ENCODE measurements at places on chromosomes 4 and X.

DNA sequence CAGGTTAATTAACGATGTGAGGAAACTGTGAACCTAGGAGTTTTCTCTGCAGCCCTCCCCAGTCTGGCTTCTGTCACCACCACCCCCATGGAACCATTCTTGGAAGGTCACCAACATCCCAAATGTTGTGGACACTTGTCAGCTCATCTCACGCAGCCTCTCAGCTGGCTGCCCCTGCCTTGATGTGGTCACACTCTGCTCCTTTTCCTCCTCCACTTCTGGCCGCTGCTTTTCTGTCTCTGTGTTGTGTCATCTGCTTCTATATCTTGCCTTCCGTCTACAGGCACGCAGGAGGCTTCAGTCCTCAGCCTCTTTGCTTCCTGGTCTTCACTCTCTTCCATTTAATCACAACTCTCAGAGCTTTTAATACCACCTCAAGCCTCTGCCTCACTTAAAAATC lies 371.5 kb upstream of the SLIT2 start:
- DNase-seq, result no peak

DNA sequence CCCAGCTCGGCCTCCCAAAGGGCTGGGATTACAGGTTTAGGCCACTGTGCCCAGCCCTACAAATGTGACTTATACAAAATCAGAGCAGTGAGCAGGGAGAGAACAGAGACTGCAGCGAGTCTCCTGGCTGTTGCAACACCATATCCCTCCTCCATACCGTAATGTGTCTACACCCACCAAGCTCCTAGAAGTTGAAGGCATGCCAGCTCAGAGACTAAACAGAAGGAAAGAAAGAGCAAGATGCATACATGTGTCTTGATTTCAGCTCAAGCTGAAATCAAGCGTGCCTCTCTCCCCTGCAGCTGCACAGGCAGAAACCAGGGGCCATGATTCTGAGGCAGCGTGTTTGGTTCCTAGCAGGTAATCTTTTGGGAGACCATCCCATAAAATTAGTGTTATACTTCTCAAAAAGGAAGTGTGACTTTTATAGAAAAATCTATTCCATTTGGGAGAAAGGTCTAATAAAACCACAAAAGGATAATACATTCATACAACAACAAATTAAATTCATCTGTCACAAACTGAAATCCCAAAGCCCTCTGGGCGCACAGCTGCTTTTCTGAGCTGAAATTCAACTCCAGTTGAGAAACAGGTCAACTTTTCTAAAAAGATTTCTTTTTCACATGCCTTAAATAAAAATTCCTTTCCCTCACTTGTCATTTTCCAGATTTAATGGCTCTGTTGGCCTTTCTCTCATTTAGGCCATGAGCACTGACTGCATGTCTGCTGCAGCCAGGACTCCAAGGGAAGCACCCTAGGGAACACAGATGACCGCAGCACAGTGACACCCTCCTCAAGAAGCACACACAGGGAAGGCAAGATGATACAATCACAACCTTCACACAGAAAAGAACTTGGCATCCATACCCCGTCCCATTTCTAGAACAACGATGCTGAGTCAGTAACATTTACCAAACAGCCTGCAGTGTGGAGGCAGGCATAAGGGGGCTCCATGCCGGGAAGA lies 34.4 kb downstream of the AFAP1 start:
- DNase-seq, result no peak

DNA sequence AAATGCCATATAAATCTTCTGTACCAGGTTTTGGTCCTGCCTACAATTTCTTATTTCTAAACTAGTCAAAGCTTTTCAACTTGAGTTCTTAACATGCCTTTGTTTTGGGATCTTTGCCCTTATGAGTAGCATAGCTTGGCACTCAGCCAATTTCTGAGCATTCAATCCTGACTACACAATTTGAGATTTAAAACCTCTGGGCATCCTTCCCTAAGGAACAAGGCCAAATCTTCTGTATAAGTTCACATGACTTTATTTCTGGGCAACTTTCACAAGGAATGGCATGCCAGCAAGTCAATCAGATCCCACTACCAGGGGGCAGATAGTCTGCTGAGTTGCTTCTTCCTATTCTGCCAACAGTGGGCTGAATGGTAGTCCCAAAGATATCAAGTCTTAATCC lies 254.2 kb downstream of the ADAMTS3 start:
- DNase-seq, result no peak

DNA sequence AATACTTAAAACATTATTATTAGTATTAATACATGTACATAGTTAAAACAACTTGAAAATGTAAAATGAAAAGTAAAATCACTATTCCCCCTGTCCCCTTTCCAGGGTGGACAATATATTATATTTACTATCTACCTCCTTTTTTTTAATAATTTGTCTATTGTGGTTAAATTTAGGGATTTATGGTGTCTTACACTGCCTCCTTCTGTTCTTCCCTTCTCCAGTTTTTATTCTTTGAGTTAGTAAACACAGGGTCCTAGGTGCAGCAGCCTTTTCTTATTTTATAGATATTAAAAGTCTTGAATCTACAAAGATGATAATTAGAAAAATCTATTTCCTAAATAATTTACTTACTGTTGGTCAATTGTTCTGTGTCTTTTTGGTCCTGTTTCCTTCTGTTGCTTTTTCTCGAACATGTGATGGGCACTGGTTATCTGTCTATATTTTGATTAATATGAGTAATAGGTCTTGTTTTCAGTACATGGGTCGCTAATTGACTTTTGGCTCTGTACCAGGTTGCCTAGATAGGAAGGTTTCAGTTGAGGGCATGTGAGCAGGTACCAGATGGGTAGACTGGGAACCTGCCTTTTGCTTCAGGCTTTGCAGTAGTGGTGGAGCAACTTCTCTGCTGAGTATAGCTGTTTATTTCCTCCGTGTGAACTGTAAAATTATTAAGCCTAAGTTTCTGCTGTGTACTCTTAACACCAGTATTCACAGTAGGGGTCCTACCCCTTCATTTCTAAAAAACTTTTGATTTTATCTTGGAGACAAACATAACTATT lies 1.1 kb downstream of the NUDT9 start:
- no peak for DNase-seq

DNA sequence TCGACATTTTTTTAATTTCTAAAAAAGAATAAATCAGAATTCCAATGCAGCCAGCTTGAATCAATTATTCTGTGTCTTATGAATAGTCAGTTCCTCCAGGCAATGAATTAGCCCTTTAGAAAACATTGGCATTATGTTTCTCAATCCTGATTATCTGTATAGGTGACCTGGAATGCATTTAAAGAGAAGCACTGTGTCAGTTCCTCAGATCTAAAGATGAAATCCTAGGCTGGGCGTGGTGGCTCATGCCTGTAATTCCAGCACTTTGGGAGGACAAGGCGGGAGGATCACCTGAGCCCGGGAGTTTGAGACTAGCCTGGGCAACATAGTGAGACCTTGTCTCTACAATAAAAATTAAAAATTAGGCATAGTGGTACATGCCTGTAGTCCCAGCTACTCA lies 43.5 kb downstream of the MND1 start:
- no peak for DNase-seq

DNA sequence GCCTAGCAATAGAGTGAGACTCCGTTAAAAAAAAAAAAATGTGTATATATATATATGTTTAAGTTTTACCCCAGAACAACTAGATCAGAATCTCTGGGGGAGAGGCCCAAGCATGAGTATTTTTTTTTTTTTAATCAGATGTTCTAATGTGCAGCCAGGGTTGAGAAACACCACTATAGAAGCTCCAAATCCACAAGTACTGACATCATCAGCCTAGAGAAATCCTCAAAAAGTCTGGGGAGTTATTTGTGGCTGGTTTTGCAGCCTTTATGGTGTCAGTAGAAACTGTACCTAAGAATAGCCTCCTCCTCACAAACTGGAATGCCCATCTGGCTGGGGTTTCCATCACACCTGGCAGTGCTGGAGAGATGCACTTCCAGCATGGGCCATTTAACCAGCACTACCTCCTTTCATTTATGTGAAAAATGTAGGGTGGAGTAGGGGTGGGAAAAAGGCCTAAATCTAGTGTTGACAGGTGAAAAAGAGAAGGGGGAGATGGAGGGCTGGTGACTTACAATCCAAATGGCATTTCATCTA lies 93.5 kb downstream of the CBLL2 start:
- DNase-seq, result no peak

DNA sequence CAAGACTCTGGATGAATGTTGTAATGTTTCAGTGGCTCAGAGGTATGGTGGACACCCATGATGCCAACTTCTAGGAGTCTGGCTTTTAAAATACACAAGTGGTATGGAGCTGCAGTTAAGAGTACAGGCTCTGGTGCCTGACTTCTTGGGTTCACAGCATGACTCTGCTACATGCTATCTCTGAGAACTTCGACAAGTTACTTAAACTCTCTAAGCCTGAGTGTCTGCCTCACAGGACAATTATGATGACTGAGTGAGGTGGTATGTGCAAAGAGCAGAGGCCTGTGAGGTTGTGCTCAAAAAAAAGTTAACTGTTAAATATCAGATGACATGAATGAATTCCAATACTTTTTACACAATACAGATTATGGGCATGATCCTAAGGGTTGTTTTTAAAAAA lies 90.9 kb upstream of the SRD5A3 start:
- no peak for DNase-seq

- DNase-seq, result no peak
These were observed 71.4 kb downstream of the GBA3 start for GRCh38 chr4:22764183-22764582.

- DNase-seq, result no peak
These were observed 821 bp upstream of the TMEM128 start for GRCh38 chr4:4248885-4249203.

DNA sequence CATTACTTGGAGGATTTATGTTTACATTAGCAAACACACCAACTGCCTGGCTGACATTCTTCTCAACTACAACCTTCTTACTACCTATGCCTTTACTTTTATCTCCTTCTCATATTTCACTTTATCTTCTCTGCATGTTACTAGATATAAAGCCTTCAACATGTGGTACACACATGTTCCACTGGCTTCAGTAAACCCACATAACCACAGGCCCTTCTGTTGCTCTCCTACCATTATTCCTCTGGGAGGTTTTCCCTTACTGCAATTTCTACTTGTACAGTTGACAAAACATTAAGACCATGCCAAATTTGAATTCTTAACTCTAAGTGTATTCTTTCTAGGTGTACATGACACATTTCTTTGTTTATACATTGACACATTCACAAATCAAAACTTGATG lies 133.1 kb downstream of the ARAP2 start:
- no peak for DNase-seq

GRCh38 chr4:89324671-89325070 lies 17.1 kb upstream of the GPRIN3 start:
- DNase-seq, result no peak

DNA sequence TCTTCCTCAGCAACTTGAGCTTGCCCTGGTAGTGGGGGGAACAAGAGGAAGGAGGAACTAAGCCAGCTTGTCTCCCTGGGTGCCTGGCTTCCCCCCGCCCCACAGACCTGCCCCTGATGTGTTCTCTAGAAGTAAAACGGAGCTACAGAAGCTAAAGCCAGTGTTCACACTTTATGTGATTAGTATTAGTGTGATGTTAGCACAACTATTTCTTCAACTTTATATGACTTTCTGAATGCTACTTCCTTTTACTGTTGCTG lies 10.7 kb downstream of the RGS12 start:
- DNase-seq, result no peak

GRCh38 chrX:17595456-17596035 lies 141.7 kb upstream of the SCML1 start:
- DNase-seq, result no peak

DNA sequence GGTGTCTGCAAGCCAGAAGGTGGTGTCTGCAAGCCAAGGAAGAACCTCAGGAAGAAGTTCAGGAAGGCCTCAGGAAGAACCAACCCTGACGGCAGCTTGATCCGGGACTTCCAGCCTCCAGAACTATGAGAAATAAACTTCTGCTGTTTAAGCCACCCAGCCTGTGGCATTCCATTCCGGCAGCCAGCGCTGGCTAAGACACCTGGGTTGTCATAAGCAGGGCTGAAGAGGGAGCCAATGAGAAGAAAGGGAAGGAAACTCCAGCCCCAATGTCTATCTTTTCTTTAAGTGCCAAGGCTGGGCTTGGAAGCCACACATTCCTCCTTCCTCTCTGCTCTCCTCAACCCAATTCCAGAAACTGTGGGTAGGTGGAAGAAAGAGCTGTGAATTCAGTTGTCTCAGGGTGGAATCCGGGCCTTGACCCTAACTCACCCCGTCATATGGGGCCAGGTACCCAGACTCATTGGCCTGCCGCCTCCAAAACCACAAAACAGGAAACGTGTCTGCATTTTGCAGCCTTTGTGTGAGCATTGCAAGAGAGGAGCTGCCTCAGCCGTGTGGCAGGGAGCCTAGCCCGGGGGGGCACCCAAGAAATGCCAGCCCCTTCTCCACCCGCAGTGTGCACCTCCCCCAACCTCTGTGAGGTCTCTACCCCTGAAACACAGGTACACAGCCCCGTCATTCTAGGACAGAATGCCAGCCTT lies 26.8 kb downstream of the CRMP1 start:
- DNase-seq, result no peak

DNA sequence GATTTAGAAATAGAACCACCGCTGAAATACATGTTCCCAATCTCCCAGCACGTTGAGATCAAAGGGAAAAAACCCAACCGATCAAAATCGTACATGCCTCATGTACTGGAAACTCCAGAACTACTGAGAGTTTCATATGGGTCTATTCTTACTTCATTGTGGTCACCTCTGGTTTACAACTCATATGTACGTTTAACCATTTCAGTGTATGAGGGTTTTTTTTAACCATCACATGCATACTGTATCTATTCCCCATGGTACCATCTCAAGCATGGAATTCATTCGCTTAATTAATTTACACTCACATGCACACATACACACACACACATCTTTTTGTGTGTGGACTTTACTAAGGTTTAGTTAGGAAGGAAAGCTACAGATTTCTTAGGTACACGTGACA lies 46.0 kb upstream of the CLNK start:
- no peak for DNase-seq

DNA sequence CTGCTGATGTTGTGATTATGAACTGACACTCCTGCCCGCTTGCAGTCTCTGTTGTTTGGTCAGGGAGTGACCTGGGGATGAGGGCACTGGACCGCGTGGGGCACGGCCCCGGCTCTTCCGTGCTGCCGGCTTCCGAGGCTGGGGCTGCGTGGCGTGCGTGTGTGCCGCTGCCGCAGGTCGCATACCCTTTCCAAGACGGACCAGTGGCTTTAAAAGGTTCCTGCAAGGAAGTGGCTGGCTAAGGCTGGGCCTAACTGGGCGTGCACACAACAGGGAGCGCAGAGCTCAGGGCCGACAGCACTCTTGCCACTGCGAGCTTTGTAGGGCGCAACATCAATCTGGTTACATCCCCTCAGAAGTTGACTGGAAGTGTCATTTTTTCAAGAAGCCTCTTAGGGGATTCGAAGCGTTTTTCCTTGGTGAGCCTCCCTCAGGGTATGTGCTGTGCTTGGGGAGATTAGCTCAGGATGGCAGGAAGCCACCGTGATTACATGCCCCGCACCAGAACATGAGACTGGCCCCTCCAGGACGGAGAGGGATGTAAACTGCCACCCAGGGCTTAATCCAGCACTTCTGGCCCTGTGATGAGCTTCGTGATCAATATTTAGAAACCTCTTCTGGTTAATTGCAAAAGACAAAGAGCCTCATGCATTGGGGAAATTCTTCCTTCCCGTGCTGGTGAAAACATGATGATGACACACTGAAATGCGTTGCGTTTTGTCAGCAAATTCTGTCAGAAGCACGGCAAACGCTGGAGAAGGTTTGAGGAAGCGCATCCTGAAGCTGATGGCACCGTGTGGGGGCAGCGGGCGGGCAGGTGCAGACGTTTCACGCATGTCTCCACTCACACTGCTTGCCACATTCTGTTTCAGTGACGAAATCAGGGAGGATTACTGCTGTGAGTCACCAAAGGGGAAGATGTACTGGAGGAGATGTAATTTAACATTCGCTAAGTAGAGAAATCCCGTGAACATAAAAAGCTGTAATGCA lies 11.1 kb downstream of the MAEA start:
- peak; percentile 80 for DNase-seq
